ENCODE measurements at places on chromosomes 1 and 21. TPM values are rescaled to one million over a fixed set of nuclear protein-coding genes. Genes with fewer than 3 reads are reported as not detected.

NFIA gene
- polyA plus RNA-seq = 15.6 TPM

DNA sequence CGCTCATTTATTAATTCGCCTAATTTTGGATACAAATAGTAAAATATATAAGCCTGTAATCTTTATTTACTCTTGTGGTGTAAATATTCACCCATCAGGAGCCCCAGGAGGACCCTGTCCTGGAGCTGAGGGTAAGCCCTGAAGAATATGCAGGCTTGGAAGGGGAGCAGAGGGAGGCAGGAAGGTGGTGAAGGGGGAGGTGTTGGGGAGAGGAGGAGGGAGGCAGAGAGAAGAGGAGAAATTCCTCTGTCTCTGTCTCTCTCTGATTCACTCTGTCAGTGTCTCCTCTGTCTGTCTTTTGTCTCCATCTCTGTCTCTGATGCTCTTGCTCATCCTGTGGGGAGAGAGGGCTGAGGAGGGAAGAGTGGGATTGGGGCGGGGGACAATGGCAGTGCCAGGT is 2.8 kb upstream of the C4BPB start:
- no peak for DNase-seq

- no peak for DNase-seq
Observed at GRCh38 chr1:48214820-48215219, 7.7 kb upstream of the SLC5A9 start.

DNA sequence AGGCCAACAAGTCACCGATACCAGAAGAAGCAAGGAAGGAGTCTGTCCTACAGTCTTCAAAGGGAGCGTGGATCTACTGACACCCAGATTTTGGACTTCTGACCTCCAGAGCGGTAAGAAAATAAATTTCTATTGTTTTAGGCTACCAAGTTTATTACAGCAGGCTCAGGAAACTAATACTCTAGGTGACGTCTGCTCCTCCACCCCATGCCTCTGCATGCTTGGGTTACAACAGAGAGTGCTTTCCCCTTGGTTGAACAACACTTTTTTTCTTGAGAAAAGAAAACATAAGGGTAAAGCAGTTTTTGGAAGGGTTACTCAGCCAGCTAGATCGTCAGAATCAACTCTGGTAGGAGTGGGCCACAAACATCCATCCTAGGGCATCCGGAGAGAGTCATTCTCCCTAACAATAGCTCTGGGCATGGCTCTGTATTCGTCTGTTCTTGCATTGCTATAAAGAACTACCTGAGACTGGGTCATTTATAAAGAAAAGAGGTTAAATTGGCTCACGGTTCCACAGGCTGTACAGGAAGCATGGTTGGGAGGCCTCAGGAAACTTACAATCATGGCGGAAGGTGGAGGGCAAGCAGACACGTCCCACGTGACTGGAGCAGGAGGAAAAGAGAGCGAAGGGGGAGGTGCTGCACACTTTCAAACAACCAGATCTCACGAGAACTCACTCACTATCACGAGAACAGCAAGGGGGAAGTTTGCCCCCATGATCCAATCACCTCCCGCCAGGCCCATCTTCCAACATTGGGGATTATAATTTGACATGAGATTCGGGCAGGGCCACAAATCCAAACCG is 22.2 kb upstream of the DNAJC11 start:
- peak; percentile 35 for DNase-seq

GRCh38 chr1:42086146-42086545 is 67.1 kb upstream of the GUCA2B start:
- no peak for DNase-seq

DNA sequence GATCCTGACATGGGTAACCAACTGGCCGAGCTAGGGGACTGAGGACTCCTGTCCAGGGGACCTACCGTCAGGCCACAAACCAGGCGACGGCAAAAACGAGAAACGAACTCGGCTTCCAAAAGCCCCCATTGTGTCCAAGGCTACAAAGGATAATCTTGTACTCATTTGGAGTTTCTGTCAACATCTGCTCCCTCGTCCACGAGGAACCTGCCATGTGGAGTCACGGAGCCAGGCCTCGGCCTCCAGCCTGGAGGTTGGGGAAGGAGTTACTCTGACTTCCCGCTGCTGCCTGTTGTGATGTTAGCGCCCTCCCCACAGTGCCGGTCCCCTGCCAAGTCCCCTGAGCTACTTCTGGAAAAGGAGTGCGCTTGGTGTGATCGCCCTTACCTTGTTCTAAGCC is 7.3 kb downstream of the KRTAP10-1 start:
- no peak for DNase-seq
